ENCODE measurements at places on chromosomes 16 and 17.

- DNase-seq, result peak; percentile 14
Observed at GRCh38 chr16:55701442-55702319, 45.9 kb downstream of the SLC6A2 start.

GRCh38 chr16:64094992-64095634 lies 1026.8 kb downstream of the CDH11 start:
- no peak for DNase-seq

GRCh38 chr16:19783363-19784182 lies 65.5 kb downstream of the IQCK start:
- no peak for DNase-seq

DNA sequence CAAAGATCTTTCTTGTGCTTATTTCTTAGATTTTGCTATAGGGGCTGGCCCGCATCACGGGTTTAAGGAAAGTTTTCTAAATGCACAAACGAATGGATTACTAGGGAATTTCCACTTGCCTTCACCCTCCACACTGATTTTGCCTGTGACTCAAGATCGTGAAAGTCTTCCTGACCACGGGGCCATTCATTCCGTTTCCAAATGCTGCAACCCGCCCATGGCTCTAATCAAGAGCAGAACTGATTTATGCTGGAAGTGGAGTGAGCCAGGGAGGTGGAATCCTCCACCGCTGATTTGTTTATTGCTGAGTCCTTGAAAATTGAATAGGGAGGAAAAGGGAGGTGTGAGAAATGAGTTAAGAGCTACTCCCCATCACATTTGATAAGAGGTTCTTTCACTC lies 52.4 kb downstream of the CA10 start:
- DNase-seq, result no peak
